Left hindlimb (tissue), 1 donor: ENCODE measurements at places on chromosomes 11 and 22.
A peak's percentile ranks its signal among the peaks of the same experiment; 100 is the strongest.

DNA sequence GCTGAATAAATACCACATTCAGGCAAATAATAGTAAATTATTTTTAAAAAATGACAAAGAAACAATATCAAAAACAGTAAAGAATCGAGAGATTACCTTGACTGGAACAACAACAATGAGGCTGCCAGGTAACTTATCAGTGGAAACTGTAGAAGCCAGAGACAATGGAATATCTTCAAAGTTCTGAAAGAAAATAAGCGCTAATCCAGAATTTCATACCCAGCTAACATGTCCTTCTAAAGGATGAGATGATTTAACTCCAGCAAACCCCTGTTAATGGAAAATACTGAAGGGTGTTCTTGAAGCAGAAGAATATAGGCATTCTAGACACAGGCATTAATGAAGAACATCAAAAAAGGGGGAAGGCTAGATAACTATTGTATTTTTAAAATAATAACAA lies 20.7 kb upstream of the SCUBE2 start:
- no peak for DNase-seq

DNA sequence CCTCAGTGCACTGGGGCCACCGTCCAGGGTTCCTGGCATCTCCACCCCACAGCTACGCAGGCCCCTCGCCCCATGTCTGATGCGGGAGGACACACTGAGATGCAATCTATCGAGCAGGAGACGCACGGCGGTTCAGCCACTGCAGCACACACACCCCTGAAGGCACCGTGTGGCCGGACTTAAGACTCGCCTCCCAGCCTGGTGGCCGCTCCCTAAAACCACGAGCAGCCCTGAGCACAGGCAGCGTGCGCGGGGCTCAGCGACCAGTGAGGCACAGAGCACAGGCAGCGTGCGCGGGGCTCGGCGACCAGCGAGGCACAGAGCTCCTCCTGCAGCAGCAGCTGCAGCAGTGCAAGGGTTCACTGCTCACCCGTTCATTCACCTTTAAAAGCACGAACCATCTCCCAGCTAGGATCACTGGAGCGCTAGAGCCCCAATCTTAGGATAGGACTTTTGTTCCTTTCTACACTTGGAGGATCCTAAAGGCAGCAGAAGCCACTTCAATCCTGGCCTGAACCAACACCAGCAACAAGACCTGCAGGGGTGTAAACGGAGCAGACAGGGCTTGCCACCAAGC lies 31.4 kb downstream of the TOLLIP start:
- no peak for DNase-seq

DNA sequence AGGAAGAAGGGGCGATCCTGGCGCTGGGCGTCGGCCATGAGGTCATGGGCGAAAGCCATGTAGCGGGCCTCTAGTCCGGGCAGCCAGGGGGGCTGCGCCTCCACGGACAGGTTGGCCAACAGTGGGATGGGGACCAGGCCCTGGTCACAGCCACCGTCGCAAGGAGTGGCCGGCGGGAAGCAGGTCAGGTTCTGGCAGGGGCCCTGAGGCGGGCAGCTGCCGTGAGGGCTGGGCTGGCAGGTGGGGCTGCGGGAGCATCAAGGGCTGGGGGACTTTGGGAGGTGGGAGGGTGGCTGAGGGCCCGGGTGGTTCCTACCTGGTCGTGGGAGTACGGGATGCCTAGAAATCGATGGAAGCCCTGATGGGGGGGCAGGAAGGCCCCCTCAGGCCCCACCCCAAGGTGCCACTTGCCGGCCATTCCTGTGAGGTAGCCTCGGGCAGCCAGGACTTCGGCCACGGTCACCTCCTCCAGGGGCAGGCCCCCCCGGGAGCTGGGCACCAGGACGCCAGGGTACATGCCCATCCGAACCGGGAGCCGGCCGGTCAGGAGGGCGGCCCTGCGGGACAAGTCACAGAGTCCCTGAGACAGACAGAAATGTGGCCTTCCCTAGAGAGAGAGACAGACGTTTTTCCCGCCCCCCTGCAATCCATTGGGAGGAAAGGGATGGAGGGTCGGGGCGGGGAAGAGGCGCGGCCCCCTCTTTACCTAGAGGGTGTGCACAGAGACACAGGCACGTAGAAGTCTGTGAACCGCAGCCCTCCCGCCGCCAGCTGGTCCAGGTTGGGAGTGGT lies 906 bp downstream of the ARSA start:
- no peak for DNase-seq

DNA sequence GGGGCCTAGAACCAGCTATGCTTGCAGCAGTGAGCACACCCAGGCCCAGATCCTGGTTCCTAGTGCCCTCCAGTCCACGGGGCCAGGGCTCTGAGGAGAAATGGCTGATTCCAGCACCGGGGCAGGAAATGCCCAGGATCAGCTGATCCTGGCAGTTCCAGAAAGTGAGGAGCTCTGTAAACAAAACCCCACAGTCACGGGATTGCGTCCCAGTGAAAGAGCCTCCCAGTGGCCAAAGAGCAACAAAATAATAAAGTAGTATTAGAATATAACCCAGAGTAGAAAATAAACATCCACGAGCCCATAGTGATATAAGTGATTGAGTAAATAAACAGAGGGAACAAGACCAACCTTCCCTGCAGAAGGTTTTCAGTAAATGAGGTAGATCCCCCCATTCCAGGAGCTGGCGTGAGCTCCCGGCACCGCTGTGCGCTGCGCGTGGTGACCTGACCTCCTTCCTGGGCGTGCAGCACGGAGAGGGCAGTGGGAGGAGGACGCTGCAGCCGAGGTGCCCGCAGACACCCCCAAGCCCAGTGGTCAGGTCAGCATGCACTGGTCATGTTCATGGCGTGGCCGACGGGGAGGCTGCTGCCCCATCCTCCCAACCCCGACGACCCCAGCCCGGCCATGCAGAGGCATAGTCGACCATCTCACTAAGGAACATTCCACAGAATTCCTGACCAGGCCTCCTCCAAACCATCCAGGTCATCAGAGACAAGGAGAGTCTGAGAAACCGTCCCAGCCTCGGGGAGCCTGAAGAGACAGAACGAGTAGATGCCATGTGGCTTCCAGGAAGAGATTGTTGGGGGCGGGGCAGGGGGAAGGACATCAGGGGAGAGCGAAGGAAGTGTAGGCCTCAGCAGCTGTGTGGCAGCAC lies 19.8 kb downstream of the PTDSS2 start:
- peak; percentile 45 for DNase-seq

GRCh38 chr11:27120211-27120610 lies 79.6 kb downstream of the BBOX1 start:
- no peak for DNase-seq

DNA sequence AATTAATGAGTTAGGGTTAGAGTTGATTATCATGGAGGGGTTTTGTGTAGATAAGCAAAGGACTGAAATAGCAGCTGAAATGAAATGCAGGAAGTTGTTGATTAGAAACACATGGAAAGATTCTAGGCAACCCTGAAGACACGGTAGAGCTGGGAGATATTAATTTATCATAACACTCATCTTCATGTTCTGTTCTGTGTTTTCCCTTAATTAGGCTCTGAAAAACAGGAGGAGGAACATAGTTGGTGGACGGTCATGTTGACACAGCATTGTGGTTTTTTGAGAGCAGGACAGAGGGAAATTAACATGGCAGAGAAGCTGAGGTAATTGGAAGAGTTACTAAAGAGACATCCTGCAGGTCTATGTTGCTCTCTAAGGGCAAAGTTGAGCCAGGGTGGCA lies 138.8 kb upstream of the UBASH3B start:
- no peak for DNase-seq

- no peak for DNase-seq
These were observed 601.6 kb downstream of the BRD1 start for GRCh38 chr22:49226096-49226495.

- no peak for DNase-seq
These were observed at the start of gene CD151 for GRCh38 chr11:832529-833113. CD151 (plus strand) TSS chr11:832952; CDS start chr11:836070, 3,118 bp downstream.

DNA sequence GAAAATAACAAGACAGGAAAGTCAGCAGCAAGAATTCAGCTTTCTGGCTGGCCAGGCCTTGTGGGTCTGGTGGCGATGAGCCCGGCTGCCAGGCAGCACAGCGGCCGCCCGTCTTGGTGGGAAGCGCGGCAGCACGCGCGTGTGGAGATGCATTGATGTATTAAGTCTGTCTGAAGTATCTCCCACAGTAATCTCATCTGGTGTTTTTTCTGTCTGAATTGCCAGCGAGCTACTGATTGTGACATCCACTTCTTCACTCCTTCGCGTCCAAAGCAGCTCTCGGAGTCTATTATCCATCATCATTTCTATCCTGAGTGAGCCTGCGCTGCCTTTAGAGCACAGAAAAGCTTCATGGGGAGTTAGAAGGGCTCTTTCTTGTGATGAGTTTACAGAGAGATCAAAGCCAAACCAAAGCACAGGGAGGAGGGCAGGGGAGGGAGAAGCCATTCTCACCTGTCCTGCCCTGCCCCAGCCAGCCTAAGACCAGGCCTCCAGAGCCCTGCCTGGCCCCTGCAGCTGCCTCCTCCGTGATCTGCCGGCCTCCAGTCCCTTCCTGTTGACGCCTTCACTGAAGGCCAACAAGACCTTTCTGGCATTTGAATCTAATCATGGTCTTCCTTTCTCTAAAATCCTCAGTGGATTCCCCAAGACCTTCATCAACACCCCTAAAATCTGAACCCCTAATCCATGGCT lies 1419.0 kb downstream of the TBC1D22A start:
- DNase-seq: no peak

DNA sequence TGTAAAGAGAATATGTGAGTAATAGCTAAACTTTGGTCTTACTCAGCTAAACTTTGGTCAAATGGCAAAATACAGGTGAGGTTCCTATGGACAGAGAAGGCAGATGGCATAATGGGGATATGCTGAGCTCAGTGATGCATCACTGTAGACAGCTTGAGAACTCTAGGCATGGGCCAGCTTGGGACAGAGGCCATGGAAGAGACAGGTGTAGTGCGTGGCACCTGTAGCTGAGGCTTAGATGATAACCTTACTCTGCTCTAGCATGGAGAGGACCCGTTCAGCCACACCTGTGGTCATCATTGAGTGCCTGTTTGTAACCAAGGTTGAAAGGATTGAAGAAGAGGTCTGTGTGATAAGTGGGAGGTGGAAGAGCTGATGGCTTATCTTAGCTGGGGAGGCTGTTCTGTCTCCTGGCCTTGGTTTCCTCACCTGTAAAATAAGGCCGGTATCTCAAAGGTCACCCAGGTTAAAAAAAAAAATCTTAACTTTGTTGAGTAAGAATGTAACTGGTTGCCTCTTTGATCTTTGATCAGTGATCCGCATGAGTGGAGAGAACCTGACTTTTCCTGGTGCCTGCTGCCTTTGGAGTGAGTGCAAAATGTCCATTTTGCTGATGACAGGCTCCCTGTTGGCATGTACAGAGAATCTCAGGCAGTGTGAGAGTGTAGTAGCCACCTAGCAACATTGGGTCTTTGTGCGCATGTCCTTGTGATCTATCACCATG lies 48.6 kb downstream of the ZNRF3 start:
- no peak for DNase-seq

DNA sequence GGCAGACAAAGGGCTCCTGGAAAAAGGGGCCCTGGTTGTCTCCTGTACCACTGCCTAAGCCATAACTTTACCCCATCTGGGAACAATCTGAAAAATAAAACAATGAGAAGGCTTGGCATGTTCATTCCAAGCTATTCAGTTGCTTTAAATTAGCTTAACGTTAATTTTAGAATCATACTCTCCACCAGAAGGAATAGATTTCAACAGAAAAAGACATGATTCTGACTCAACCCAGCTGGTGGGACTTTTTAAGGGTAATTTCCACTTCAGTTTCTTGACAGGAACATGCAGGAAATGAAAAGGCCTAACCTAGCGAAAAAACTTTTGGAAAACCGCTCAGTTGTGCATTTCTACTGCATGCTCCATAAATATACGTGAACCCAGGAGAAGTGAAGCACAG lies 7.9 kb downstream of the SF3A1 start:
- DNase-seq: no peak

DNA sequence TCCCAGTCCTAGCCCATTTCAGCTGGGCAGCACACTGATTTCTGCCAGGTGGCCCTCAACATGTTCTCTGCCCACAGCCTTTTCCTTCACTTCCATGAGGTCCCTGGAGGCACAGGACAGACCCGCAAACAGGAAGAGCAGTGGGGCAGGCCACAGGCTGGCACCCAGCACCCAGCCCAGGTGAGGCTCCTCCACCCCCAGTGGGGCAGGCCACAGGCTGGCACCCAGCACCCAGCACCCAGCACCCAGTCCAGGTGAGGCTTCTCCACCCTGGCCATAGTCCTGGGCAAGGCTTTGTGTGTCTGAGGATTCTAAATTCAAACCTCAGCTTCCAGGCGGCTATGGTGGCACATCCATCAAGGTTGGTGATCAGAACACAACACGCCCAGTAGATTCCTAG lies 1413.0 kb downstream of the BRD1 start:
- no peak for DNase-seq

DNA sequence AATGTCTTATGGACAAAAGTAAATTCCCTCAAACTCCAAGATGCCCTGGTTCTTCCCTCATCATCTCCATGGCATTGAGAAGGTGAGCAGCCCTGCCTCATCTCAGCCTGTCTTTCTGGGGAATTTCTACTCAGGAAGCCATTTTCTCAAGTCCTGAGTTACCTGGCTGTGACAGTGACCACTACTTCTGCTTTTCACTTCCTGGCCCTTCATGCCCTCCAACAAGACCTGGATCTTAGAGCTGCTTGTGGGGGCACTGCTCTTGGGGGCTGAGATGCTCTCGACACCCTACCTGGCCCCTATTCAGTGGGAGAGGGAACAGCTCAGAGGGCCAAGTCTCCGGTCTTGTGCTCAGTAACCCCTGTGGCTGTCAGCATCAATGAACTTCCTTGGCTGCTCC lies 5.5 kb upstream of the IGSF22 start:
- no peak for DNase-seq

- DNase-seq: no peak
These were observed 35.6 kb upstream of the TCF20 start for GRCh38 chr22:42306010-42306409.

GRCh38 chr11:117997823-117998579 lies 11.8 kb downstream of the IL10RA start:
- DNase-seq: no peak

DNA sequence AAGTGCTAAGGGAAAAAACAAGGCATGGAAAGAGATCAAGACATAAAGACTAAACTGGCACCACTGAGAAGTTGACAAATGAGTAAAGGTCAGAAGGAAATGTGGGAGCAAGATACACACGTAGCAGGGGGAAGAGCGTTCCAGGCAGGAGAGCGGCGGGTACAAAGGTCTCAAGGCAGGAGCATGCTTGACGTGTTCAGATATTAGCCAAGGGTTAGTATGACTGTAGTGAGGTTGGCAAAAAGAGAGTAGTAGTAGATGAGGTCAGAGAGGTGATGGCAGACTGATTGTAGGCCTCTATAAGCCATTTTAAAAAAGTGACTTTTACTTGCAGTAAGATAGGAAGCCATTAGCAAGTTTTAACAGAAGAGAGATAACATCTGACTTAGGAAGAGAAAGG lies 9.9 kb downstream of the SYT9 start:
- DNase-seq: no peak

- no peak for DNase-seq
These were observed 11.4 kb upstream of the PITPNB start for GRCh38 chr22:27930331-27931060.

DNA sequence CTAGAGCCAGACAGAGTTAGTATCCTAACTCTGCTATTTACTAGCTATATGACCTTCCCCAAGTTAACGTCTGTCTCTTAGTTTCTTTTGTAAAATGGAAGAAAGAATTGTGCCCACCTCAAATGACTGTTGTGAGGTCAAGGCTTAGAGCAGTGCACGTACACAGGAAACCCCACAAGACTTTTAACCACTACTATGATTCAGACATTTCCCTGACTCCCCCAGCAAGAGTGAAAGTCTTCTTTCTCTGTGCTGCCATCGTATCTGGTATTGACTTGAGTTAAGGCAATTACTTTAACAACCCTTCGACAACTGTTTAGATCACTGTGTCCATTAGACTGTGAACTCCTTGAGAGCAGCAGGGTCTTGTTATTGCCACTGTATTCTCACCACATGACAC lies 2.6 kb upstream of the OR52W1 start:
- no peak for DNase-seq

GRCh38 chr22:27311698-27312550 lies 489.6 kb downstream of the MN1 start:
- DNase-seq: no peak
